ENCODE measurements at places on chromosomes 7 and 10. TPM values are rescaled to one million over a fixed set of nuclear protein-coding genes. Genes with fewer than 3 reads are reported as not detected.

DNA sequence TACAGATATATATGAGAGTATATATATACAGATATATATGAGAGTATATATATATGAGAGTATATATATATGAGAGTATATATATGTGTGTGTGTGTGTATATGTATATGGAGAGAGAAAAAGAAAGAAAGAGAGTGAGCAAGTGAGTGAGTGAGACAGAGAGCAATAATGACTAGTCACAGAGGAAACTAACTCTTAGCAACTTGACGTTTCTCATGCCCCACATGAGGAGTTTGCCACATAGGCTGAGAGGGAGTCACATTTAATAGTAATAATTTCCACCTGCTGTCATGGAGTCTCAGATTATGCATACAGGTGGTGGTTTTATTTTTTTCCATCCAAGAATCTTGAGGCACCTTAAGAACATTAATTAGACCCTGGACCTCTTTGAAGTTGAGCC, 199.9 kb downstream of the GATA3 start:
- H3K4me1 ChIP-seq, result no peaks in the 10 kb centered on the region
- H3K4me3 ChIP-seq, result no peak overlapping the region
- DNase-seq, result no peak
- H3K27ac ChIP-seq, result no peak overlapping the region

INA gene
- 0.16 TPM for total RNA-seq

DNA sequence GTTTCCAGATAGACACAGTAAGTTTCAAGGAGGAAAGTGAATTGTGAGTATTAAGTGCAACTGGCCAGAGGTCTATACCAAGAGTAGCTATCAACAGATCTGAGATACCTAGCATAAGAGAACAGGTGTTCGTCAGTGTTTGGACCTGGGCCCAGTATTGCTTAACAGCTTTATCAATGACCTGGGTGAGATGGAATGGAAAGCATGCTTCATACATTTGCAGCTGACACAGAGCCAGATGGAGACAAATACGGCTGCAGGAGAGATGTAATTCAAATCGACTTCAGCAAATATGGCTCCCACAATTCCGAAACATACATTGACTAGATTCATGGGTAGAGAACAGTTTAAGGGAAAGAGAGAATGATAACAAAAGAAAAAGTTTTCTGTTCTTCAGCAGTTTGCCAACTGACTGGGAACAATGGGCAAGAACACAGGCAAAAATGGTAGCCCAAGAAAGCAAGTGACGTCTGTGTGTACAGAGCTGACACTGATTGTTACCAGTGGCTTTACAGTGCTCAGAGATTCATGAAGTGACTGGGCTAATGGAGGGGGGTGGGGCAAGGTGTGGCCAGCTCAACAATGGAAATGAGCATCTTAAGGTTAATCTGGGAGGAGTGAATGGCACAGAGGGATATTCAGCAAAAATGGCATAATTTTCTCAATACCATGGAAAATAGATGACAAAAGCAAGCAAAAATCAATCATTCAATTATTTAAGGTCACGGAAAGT, 28.0 kb upstream of the COBL start:
- H3K4me3 ChIP-seq, result no peak overlapping the region
- H3K4me1 ChIP-seq, result no peaks in the 10 kb centered on the region
- H3K27me3 ChIP-seq, result no peaks in the 10 kb centered on the region

ARHGEF5 gene
- 43.5 TPM for total RNA-seq

PTN gene
- 12.0 TPM for total RNA-seq

NRP1 gene
- 243 TPM for total RNA-seq

VPS26A gene
- 52.5 TPM for total RNA-seq

- H3K27me3 ChIP-seq, result peaks cover 47% of the 10 kb centered on the region
- no peak overlapping the region for H3K4me3 ChIP-seq
- H3K36me3 ChIP-seq, result no peaks in the 10 kb centered on the region
- DNase-seq, result no peak
- no peaks in the 10 kb centered on the region for H3K4me1 ChIP-seq
Observed at GRCh38 chr10:49614242-49615198, 683 bp downstream of the CHAT start.

- H3K27me3 ChIP-seq, result no peaks in the 10 kb centered on the region
- no peaks in the 10 kb centered on the region for H3K4me1 ChIP-seq
- H3K36me3 ChIP-seq, result no peaks in the 10 kb centered on the region
- H3K27ac ChIP-seq, result no peak overlapping the region
- DNase-seq, result no peak
Observed at GRCh38 chr7:80307227-80307856, 172.7 kb downstream of the GNAI1 start.

ALOX5 gene
- 58.1 TPM for total RNA-seq

Measured in kidney (tissue), 22 donors.